ENCODE measurements at places on chromosomes 1 and 21.

GRCh38 chr1:34176830-34177603 is at the start of gene C1orf94:
Gene C1orf94, plus strand, starts transcription at chr1:34176907. Its CDS starts 883 bp downstream, at chr1:34177790.
- no peak for DNase-seq

GRCh38 chr1:157399343-157399983 is 152.9 kb downstream of the FCRL5 start:
- DNase-seq = no peak

- no peak for DNase-seq
Measured at GRCh38 chr1:235069176-235069575, 59.5 kb downstream of the TOMM20 start.

DNA sequence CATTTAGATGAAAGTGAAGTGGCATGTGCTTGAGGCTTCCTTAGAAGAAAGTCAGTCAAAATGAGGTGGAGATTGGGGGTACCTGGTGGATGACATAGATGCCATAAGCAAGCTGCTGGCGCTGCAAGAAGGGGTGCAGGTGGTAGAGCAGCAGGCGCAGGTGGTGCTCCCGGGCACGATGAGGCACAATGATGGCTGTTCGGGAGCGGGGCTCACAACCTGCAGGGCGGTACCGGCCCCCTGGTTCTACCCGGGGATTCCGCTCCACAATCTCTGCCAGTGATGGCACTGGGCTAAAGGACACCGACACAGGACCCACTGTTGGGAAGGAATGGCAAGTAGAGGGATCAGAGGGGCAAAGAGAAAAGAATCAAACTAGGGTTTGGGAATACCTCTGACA is 2.4 kb downstream of the B4GALT3 start:
- DNase-seq = no peak

GRCh38 chr1:40755067-40755466 is 28.5 kb upstream of the KCNQ4 start:
- DNase-seq = no peak

DNA sequence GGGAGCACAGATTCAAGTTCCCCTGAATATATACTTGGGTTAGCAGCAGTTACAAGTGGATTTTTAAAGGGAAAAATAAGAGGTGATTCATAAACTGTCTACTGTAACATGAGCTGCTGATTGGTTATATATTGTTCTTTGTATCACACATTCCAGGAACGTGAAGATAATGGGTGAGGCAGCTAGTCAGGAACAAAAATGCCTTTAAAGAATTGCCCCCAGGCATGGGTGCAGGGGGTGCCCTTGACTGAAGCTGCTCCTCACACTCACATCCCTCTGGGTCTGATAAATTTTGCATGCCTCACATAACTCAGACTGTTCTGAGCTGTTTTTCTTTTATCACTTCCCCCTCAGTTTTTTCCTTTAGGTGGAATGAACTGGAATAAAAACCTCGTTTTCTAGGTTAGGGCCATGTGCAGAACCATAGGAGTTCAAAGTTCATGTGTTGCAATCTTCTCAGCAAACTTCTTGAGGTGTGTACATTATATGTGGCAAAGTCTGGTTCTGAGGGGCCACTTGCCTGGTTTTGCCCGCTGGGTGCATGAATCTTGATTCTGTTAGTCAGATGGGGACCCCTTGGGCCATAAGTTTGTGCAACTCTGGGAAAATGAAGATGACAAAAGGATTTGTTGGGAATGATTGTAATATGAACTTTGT is 21.1 kb downstream of the TBX19 start:
- no peak for DNase-seq

DNA sequence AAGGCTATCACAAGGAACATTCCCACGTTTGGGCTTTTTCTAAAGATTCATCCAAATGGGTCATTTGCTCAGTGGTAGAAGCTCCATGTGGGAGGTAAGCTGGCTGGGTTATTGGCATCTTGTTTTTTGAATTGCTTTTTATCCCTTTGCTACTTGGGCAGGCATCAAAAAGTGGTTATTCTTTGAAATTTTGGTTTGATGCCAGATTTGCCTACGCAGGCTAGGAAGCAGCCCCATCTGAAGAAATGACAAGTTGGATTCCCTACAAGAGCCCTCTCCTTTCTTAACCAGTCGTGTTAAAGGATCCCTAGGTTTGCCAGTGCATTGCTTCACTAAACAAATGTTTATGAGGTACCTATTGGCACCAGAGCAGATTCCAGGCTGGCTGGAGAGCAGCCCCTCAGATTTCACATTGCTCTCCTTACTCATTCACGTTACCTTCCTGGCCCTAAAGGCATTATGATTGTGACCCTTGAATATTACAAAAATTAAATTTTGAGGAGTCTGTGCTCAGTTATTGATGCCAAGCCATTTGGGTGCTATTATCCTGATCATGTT is 38.8 kb downstream of the ARID1A start:
- no peak for DNase-seq

DNA sequence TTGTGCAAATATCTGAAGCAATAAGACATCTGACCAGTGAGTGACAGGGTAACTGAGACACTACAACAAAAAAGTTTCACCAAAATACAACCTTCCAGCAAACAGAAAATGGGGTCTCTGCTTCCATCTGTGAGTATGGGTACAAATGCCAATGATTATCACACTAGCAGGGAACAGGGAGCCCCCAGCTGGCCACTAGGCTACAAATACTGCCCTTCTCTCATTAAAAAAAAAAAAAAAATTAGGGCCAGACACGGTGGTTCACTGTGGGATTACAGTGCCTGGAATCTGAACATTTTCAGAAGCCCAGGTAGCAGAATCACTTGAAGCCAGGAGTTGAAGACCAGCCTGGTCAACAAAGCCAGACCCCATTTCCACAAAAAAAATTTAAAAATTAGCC is 48.4 kb upstream of the EDARADD start:
- no peak for DNase-seq

DNA sequence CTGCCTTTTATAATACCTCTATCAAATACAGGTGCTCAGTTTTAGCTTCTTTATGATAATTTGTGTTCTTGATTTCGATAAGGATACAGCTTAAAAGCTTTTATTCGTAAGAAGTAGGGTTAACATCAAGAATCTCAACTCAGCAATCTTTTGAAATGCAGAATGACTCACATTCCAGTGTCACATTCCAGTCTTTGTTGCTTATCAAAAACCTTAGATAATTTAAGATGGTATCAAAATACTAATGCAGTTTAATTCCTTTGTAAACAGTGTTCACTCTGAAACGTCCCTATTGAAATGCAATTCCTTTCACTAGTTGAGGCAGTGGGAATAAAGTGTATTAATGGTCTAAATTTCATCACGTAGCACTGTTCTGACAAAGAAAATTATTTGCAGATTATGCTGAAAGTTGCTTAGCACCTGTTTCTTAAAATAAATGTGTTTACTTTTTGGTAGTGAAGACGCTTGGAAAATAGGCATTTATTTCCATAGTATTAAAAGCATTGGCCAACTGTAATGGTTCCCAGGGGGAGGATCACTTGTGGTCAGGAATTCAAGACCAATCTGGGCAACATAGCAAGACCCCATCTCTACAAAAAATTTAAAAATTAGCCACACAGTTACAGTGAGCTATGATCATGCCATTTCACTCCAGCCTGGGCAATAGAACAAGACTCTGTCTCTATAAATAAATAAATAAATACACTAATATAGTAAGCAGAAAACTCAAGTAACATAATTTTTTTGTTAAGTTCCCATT is 10.1 kb upstream of the CNN3 start:
- no peak for DNase-seq

DNA sequence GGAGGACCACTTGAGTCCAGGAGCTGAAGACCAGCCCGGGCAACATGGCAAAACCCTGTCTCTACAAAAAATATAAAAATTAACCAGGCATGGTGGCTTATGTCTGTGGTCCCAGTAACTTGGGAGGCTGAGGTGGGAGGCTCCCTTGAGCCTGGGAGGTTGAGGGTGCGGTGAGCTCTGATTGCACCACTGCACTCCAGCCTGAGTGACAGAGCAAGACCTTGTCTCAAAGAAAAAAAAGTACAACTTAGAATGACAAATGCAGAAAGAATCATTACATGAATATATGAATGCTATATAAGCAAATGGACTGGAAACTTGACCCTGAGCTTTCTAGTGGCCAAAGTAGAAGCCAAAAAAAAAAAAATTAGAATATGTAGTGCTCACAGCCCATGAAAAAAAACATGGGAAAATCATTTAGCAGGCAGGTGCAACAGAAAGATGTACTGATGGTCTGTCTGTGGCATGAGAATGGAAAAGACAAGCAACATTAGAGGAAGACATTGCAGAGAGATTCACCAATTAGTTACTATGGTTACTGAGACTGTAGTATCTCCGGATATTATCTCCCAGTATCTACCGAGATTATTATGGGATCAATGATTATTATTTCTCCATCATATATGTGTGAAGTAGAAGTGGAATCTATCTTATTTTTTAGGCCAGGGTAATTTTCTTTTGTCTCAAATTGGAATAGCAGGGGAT is 19.2 kb downstream of the ELAPOR1 start:
- DNase-seq = no peak

DNA sequence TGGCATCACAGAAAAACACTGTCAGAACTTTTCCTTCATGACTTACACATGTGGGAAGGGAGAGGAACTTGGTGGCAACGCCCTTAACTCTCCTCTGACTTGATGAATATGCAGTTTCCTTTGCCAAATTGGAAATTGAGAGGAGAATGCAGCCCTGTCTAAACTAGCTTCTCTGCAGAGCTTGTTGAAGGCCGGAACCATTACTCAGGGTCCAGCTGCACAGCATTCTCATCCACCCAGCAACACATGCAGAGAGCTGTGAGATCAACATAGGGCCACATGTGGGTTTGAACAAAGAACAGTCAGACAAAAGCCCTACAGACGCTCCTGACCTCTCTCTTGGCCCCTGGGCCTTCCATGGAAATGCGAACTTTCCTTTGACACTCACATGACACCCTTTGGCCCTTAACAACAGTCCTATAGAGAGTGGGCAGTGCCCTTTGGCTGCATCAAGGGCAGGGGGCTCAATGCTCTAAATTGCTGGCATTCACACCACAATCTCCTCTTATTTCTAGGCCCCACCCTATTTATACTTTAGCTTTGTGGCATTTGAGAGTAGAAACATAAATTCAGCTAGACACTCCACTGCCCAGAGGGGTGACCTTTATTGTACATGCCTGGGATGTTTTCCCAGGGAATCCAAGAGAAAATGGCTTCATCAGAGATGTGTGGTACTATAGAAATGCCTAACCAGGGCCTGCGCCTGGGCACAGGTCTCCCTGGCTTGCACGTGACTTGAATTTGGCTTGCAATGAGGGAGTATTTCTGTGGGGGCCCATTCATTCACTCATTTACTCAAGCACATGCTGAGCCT is 64.4 kb downstream of the CDC7 start:
- no peak for DNase-seq

- no peak for DNase-seq
Measured at GRCh38 chr1:199716729-199717128, 310.8 kb upstream of the NR5A2 start.

GRCh38 chr1:55021942-55022546 is 17.3 kb upstream of the PCSK9 start:
- peak; percentile 14 for DNase-seq

DNA sequence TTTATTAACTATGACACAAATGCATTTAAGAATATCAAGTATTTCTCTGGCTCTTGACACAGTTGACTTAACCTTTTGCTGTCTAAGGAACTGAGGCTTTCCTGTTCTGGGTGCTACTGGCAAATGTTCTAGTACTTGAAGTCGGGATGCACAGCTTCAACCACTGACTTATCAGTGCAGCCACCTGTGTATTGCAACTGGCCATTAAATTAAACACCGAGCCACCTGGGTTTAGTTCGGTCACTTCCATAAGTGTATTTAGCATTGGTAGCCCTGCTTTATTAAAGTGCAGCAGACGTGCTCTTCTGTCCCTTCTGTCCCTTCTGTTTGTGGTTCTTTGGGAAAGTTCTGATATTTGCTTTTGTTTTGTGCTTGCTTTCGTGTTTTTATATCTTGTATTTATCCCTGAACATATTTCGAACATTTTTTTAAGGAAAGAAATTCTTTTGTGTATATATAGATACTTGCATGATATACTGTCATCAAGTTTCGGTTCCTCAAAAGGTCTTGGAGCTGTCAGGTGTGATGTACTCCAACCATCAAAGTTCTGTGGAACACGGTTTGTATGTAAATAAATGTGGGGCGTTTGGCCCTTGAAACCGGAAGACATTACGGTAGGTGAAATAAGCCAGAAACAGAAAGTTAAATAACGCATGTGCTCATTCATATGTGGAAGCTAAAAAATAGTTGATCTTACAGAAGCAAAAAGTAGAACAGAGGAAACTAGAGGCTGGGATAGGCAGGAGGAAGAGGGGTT is 297.9 kb upstream of the GREM2 start:
- DNase-seq = no peak

- no peak for DNase-seq
Measured at GRCh38 chr1:205567716-205568115, 63.2 kb downstream of the CDK18 start.

GRCh38 chr1:93598861-93599439 is 82.7 kb downstream of the BCAR3 start:
- DNase-seq = no peak

- DNase-seq = no peak
Measured at GRCh38 chr1:208668991-208669390, 424.8 kb upstream of the PLXNA2 start.

DNA sequence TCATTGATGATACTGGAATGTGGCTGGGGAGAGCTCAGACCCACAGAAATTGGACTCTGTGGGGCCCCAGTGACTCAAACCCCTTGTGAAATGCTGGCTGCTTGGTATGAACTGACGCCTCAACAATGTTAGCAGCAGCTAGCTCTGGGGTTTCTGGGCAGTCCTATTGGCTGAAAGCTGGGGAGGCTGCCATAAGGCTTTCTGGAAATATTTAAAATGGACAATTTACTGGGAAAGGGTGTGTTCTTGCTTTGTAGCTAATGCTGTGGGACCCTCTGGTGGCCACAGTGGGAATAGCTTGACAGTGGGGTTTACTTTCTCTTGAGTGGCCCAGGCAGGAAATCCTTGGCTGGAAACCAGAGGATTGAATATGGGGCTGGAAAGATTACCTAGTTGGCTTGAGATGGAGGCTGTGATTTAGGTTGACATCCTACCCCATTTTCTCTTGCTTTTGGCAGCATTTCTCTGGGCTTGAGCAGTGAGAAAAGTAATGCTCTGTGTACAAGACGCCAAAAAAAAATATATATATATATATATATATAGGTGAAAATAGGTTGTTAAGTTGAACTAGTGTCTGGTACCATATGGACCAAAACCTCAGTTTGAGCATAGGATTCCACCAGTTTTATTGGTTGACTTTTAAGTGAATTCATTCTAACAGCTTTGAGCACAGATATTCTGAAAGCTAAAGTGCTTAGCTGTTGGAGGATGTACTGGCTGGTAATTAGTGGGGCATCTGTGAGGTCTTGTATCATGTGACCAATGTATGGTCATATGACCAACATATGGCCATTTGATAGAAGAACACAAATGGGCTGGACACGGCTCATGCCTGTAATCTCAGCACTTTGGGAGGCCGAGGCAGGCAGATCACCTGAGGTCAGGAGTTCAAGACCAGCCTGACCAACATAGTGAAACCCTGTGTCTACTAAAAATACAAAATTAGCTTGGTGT is 8.2 kb upstream of the S100A10 start:
- DNase-seq = peak; percentile 65

Measured in stimulated activated CD8-positive, alpha-beta memory T cell treated with anti-CD3 and anti-CD28 coated beads, Interleukin-4, amount 100 ng/mL, for 4 hours (primary cell).